Stimulated activated CD8-positive, alpha-beta memory T cell treated with anti-CD3 and anti-CD28 coated beads, Interleukin-12 subunit alpha, Interleukin-12 subunit beta, amount 100 ng/mL, for 4 hours (primary cell): ENCODE measurements at places on chromosomes 16 and 17.

- DNase-seq: no peak
These were observed 37.6 kb downstream of the CBFA2T3 start for GRCh38 chr16:88939245-88939971.

- DNase-seq: no peak
These were observed 782.4 kb upstream of the SOX9 start for GRCh38 chr17:71338396-71338795.

DNA sequence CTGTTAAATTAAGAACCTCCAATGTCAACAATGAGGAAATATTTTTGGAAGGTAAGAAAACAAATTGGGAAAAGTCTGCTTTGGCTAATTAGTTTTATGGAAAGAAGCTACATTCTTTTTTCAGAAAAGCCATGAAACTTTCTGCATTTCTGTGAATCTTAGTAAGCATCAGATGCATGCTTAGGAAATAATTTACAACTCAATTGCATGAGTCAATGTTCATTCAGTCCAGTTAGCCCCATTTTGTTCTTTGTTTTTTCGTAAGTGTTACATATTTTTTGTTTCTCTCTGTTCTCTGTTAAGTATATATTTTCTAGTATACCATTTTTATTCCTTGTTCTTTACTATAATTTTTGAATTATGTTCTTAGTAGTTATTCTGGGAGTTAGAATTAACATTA, 195.2 kb upstream of the KIF2B start:
- no peak for DNase-seq

GRCh38 chr17:83135692-83136091, 56.3 kb downstream of the METRNL start:
- no peak for DNase-seq

- DNase-seq: no peak
These were observed 233.5 kb downstream of the CCDC182 start for GRCh38 chr17:57511475-57512123.

DNA sequence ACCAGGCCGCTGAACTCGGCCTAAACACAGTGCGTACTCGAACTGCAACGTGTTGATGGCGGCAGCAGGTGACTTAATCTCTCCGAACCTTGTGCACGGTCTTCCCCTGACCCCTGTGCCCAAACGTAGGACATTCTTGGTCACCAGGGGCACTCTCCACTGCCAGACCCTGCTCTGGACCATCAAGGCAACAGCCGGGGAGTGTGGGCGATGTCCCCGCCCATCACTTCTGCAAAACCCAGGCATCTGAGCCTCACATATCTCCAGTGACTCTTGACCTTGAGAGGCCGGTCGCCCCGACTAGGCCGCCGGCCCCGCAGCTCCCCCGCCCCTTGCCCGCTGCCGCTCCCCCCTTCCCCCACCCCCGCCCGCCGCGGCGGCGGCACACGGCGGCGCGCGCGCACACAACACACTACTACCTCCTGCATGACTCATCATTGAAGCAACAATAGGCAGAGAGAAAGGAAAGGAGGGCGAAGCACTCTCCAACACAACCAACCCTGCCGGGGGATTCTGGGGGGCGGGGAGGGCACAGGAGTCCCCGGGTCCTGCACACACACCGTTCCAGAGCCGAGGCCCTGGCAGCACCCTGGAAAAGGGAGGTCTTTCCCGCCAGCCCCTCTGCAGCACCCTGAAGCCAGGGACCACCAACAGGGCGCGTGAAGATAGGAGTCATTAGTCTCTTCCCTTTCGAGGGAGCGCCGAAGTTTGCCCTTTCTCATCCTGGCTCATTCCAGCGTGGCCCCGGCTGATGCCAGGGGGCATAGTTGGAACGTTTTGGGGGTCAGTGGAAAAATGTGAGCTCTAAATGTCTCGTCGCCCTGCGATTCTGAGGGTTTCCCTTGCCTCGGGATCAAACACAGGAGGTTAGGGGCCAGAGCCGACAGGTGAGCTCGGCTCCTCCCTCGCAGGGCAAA, 1.9 kb downstream of the MNT start:
- DNase-seq: peak; percentile 51

GRCh38 chr17:13008461-13008860, 9.4 kb downstream of the ELAC2 start:
- no peak for DNase-seq

DNA sequence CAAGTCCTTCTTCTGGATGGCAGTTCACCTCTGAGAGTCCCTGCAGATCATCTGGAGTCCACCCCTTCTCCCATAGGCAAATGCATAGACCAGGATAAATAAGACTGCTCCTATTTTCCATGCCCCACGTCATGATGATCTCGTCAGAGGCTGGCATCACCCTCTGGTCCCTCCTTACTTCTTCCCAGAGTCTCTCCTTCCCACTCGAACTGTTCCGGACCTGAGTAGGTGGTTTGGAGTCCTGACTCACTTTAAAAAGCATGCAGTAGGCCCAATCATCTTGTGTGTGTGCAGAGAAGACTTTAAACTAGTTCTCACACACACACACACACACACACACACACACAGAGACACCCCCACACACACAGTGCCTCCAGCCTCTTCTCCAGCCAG, 72.0 kb downstream of the SOX9 start:
- no peak for DNase-seq
